GM13976 (cell line): ENCODE measurements at places on chromosomes 16 and 17.

- DNase-seq: peak; percentile 53
Observed at GRCh38 chr17:78343187-78343542, 16.7 kb downstream of the SOCS3 start.

DNA sequence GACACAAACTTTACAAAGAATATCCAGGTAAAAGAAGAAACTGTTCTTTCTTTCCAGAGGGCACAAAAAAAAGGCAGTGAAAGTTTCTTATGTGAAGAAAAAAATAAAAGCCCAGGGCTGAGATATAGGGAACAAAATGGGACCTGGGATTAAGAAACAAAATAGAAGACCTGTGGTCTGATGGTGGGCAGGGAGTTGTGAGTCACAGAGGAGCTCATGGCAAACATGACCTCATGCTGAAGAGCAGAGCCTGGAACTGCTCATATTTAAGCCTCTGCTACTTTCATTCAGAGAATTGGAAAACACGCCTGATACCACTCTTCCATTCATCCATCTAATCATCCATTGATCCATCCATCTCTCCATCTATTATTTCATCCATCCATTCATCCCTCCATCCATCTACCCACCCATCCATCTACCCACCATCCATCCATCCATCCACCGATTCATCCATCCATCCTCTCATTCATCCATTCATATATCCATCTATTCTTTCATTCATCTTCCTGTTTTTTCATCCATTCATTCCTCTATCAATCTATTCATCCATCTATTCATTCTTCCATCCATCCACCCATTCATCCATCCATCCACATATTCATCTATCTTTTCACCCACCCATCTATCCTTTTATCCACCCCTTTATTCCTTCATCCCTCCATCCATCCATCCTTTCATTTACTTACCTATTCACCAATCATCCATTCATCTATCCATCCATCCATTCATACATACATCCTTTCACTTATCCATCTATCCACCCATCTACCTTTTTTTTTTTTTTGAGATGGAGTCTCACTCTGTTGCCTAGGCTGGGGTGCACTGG is 30.0 kb downstream of the WFDC1 start:
- DNase-seq: no peak

DNA sequence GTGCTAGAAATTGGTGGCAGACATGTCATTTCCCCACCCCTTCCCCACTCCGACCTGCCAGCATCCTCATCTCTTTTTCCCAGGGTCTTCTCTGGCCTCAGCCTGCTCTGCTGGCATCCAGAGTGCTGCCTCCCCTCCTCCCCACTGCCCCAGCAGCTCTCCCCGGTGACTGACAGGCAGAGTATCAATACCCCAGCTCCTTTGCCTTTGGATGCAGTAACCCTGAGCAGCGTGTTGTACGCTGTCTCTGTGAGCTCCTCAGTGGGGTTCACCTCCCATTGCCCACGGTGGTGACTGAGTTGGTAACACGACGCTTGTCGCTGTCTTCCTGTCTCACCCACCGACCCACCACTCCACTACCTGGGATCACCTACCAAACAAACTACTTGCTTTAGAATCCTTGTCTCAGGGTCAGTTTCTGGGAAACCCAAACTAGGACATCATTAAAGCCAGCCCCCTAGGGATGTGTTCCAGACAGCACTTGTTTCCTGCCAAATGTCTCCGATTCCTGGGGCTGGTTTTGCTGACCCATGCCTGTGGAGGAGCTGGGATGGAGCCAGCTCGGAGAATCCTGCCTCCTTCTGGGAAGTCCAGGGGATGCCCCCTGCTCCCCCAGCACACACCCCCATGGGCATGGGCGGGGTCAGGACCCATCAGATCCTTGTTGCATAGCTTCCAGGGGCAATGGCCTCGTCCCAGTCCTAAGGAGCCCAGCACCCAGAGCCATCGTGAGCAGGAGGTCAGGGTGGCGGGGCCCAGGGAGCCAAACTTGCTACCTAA is 8.3 kb upstream of the SBK1 start:
- DNase-seq: no peak

DNA sequence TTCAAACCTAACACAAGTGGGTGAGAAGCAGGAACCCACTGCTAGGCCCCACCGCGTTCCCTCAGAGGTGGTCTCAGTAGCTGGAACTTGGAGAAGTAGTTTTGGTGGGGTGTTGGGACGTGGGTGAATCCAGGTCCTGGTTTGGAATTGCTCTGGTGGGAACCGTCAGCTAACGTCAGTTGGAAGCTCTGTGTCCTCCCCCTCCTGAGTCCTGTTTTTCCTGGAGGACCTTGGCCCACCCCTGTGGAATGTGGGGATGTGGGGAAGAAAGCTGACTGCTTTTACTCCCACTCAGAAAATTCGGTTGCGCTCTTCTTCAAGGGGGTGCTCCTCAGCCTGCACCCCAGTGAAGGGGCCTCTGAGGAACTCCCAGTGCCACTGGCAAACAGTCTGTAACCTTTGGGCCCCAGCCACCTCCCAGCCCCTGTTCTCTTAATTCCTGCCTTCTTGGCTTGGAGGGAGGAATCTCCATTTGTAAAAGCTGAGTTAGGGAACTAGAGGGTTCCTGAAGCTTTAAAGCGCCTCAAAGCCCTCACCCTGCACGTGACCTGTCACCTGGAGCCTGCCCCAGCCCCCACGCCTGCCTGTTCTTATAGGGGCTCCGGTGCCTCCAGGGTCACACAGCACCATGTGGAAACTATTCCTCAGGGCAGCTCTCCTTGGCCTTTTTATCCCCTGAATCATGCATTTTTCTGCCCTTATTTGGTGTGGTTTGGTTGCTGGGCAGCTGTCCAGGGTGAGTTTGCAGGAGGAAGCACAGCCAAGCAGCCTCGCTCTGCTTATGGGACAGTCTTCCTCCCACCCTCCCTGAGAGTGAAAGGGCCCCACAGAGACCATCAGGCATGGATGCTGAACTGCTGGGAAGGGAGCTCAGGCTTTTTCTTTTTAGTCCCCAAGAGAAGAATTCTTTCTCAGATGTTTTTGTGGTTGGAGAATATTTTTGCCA is 16.2 kb upstream of the NAGLU start:
- DNase-seq: no peak

DNA sequence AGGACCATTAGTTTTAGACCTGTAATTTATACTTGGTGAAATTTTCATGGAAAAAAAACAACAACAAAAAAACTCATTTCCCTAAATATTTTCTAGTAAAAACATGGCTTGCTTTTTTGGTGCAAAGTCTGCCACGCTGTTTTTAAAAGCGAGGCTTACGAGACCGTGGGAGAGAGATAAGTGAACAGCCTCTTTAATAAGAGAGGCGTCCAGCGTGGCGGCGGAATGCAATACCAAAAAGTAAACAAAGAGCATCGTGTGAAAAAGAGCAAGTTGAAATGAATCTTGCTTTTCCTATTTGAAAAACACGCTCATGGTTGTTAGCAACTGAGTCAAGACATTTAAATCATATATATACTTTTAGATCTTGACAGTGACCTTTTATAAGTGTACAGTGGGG is 10.5 kb upstream of the MSI2 start:
- no peak for DNase-seq

DNA sequence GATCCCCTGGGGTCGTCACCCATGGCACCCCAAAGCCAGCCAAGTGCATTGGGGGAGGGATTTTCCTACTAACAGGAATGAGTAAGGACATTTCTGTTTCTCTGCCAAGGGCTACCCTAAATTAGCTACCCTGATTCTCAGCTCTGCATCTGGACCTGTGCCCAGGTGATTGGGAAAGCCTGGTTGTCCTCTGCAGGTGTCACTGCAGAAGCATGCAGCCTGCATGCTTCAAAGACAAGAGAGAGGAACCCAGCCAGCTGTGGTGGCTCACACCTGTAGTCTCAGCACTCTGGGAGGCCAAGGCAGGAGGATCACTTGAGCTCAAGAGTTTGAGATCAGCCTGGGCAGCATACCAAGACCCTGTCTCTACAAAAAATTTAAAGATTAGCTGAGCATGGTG is 19.6 kb downstream of the BEAN1 start:
- no peak for DNase-seq

- DNase-seq: no peak
Observed at GRCh38 chr16:2585651-2586081, 47.8 kb downstream of the PDPK1 start.

DNA sequence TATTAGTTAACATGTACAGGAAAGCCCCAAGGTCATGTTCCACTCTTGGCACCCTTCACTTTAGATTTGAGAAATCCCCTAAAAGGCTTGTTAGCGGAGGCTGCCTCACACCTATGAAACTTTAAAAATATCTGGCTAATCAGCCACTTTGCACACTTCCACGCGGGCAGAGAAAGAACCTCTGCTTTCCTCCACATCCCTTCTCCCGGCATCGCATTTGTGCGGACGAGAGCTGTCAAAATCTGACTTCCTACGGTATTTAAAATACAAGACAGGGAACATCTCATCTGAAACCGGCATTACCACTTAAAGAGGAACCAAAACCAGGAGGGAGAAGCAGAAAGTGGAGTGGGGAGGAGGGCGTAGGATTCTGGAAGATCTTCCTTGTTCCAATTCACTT is 422.3 kb downstream of the TMEM114 start:
- no peak for DNase-seq

GRCh38 chr16:13795131-13795530 is 124.8 kb upstream of the ERCC4 start:
- DNase-seq: no peak

DNA sequence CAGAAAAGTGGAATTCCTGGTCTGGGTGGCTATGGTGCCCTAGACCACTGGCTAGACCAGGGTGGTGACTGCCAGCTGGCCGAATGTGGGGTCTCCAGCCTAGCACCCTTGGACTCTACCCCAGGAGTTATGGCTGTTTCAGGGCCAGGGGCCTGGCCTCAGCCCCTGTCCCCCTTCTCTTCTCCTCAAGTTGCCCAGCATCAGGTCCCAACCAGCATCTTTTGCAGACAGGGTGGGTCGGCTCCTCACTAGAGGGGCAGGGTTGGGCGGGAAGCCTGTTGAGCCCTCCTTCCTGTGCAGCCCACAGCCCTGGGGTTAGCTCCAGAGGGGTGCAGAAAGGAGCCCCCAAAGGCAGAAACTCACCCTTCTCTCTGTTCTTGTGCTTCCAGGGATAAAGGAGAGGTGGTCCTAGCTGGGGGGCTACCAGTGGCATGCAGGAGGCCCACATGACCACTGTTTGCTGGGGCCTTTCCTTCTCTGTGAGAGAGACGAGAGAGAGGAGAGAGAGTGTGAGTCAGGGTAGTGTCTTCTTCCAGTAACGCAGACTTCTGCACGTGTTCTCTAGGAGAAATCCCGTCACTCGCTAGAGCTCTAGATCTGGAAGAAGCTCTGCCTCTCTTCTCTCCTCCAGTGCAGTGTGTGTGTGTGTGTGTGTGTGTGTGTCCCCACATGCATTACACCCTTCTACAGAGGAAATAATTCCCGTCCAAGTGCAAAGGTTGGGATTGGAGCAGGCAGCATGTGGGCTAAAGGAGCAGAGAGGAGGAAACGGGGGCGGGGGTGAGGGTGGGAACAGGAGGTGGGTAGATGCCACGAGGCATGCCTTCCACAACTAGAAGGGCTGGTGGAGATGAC is 209.4 kb downstream of the SEC14L1 start:
- DNase-seq: peak; percentile 6

DNA sequence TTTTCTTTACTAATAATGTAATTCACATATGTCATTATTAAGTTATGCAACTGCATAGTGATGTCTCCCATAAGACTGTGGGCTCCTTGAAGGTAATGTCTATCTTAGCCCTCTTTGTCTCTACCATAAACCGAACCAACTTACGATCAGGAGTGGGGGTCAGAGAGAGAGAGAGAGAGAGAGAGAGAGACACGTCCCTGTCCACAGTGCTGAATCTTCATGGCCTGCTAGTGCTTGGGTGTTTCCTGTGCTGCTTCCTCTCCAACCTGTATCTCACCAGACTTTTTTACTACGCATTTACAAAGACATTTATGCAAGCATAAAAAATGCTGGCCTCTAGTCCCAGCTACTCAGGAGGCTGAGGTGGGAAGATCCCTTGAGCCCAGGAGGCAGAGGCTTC is 52.2 kb upstream of the HAPSTR1 start:
- DNase-seq: no peak

DNA sequence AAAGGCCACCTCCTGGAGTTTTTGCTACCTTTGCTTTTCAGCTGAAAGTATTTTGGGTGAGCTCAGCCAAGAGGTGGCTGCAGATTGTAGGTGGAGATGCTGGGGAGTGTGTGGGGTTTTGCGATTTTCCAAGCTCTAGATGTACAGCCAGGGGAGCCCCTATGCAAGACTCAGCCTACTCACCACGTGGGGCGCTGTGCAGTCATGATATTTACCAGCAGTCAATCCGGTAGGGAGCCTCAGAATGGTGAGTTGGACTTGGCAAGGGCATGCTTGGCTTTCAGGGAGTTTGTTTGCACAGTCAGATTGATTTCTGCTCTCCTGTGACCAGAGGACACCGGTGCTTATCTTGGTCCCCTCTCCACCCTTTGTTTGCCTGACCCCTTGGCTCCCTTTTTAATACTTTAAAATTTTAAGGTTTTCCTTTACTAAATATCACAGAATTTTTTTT is 175.3 kb downstream of the UTP18 start:
- peak; percentile 21 for DNase-seq

DNA sequence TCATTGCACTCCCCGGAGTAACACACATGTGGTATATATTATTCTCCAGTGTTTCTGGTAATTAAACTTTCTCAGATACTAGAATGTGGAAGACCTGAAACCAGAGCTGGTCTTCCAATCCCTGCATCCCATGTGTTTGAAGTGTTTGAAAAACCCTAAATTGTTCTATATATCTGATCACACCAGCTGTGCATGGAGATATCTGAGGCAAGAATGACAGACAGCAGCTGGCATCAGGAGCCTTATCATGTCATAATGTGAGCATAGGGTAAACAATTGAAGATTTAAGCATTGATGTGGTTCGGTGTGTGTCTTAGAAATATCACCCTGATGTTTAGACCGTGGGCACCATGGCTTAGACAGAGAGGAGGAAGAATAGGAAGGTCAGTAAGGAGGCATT is 251.0 kb downstream of the CDH11 start:
- no peak for DNase-seq

DNA sequence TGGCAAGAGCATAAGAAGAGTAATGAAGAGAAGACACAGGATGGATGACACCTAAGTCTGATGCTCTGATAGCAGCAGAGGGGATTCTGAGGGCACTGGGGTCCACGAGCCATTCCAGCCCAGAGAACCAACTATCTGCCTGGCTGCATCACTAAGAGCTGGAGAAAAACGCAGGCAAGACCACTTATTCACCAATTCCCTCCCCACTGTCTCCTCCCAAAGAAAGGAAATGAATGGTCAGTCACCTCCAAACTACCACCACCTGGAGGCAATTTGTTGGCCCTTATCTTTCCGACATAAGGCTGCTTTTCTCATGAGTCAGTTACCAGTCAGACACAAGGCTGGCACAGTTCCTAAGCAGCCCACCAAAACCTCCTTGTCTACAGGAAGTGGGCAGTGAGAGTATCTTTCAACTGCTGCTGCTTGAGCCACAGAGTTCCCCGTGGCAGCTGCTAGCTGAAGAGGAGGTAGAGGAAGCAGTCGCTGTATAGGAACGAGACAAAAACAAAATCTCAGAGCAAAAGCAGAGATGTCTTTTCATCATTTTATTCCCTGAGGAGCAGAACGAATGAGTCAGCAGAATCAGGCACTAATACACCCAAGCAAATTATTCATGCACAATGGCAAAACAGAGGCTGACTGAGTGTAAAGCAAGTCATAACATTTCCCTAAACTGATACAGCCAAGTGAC is 111.1 kb downstream of the SMG6 start:
- no peak for DNase-seq
